Mesenchymal stem cell (in vitro differentiated cells and primary cell): ENCODE measurements at places on chromosomes 3 and 15.

GRCh38 chr15:79037848-79038247 lies 52.7 kb downstream of the RASGRF1 start:
- DNase-seq, result no peak

GRCh38 chr3:150917951-150918350 lies 12.7 kb upstream of the MINDY4B start:
- DNase-seq, result no peak

DNA sequence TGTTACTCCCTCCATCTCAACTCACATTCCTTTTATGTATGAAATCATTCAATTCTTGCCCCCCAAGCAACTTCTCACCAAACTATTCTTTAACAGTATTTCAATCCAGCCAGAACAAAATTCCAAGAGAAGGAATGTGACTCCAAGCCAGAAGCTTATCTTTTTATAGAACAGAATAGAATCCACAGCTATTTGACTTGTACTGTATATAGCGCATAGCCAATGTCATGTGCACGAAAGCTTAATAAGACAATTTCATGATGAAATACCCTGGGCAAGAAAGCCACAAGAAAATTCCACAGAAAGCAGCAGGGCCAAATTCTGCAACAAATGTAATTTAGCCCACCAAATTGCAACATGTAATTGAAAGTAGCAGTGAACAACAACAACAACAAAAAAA lies 127.6 kb upstream of the UBE2E2 start:
- DNase-seq, result no peak

DNA sequence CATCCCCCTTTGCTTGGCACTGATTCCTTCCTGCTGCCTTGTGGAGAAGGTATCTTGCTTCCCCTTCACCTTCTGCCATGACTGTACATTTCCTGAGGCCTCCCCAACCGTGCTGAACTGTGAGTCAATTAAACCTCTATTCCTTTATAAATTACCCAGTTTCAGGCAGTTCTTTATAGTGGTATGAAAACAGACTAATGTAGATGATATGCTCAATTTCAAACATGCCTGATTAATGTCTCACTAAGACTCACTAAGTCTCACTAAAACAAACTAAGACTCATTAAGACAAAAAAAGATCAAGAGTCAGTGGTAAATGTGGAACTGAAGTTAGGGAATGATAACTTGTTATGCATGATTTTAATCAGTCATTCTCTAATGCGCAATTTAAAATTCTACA lies 606.6 kb downstream of the RBMS3 start:
- DNase-seq, result peak; percentile 8

GRCh38 chr3:180825964-180826363 lies 86.5 kb upstream of the FXR1 start:
- DNase-seq, result no peak

- no peak for DNase-seq
These were observed 103.0 kb downstream of the ISL2 start for GRCh38 chr15:76439542-76439941.

GRCh38 chr15:41573396-41573795 lies 14.4 kb downstream of the TYRO3 start:
- no peak for DNase-seq

DNA sequence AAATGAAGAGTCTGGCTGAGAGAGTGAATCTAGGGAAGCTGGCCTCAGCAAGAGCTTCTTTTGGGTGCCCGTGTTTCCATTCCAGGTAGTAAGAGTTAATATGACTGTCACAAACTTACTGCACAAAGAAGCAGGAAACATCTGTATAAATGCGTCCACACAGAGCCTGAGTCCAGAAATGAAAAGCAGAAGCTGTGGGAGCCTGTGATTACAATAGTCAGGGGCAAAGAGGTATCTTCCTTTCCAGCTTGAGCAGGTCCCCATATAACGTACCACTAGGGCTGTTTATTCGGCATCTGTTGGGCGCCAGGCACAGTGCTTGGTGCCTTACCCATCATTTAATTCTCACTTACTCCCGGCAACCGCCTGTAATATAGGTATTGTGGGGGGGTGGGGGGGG lies 40.5 kb upstream of the B3GNT5 start:
- no peak for DNase-seq

DNA sequence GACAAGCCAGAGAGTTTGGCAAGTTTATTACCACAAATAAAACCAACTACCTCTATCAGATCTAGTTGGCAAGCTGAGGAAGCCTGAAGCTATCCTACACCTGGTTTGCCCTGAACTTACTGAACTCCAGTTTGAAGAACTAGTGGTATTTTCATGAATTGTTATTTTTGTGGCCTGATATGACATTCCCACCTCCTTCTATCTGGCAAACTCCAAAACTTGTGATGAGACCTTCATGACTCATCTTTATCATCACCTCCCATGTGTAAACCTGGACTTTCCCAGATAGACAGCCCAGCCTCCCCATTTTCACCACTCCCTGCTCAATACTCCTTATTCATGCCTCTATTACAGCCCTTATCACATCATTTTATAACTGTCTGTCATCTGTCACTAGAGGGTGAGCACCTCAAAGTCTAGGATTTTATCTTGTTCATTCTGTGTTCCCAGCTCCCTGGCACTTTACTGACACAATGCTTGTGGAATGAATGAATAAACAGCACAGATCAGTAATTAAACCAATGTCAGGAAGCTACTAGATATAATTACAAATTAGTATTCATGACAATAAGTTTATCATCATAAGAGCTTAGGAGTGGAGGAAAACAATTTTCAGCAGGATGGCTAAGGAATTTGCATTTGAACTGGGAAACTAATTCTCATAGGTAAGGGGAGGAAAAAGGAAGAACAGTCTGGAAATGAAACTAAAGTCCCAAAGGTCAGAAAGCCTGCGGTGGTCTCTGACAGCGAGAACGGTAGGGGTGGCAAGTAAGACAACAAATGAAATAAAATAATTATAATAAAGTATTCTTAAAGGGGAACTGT lies 13.2 kb upstream of the TRANK1 start:
- DNase-seq, result peak; percentile 87

DNA sequence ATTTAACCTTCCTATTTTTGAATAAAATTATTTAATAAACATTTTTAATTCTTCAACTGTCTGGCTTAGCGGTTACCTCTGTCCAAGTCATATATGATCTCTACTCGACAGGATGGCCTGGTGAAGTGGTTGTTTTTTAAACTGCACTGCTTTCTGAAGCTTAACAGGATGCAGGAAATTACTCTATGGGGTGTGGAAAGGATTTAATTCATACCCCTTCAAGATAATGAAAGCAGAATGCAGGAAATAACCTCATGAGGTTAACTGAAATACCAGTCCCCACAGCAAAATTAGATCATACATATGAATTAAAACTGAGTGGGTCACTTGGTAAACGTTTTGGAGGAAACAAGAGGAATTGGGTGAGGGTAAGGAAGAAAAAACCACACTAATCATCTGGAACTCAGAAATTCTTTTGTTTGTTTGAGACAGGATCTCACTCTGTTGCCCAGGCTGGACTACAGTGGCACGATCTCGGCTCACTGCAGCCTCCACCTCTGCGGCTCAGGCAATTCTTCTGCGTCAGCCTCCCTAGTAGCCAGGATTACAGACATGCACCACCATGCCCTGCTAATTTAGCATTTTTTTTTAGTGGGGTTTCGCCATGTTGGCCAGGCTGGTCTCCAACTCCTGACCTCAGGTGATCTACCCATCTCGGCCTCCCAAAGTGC lies 50.1 kb downstream of the LYSMD4 start:
- peak; percentile 45 for DNase-seq

DNA sequence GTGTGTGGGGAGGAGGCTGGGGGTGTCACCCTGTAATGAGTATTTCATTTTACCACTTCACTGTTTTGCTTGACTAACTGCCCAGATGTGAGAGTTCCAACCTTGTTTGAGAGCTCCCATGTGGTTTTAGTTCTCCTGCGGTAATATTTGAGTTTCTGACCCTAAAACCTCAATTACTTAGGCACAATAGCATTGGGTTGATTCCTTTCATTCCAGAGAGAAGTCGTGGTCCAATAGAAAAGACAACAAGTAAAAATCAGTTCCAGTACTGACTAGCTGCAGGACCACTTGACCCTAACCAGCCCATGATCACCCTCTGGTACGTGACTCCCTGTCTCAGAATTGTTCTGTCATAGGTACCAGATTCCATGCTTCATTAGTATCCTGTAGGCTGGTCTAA lies 630.4 kb downstream of the CADM2 start:
- DNase-seq, result no peak
